ENCODE measurements at places on chromosomes 11 and 22.
A peak's percentile ranks its signal among the peaks of the same experiment; 100 is the strongest.

GRCh38 chr11:43567396-43567975 lies 113.1 kb upstream of the HSD17B12 start:
- no peak for DNase-seq

- DNase-seq, result no peak
Measured at GRCh38 chr22:17862646-17863181, 88.4 kb upstream of the BID start.

- DNase-seq, result no peak
Measured at GRCh38 chr22:31566484-31566883, 70.1 kb downstream of the SFI1 start.

DNA sequence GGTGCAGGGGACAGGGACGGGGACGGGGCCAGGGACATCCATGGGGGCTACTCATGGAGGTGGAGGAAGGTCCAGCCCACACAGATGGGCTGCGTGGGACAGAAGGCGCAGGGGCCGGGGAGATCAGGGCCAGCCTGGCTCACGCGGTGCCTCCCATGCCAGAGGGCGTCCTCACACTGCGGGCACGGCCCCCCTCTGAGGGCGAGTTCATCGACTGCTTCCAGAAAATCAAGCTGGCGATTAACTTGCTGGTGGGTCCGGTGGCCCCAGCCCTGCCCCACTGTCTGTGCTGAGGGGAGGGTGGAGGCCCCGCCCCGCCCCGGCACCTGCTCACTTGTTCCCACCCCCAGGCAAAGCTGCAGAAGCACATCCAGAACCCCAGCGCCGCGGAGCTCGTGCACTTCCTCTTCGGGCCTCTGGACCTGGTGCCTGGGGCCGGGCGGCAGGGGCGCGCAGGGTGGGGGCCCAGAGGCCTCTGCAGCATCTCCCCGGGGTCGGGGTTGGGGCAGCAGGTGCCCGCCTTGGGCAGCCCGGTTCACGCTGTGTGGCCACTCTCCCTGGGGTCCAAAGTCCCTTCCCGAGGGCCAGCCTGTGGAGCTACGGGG lies 15.8 kb downstream of the EPS8L2 start:
- DNase-seq, result no peak

DNA sequence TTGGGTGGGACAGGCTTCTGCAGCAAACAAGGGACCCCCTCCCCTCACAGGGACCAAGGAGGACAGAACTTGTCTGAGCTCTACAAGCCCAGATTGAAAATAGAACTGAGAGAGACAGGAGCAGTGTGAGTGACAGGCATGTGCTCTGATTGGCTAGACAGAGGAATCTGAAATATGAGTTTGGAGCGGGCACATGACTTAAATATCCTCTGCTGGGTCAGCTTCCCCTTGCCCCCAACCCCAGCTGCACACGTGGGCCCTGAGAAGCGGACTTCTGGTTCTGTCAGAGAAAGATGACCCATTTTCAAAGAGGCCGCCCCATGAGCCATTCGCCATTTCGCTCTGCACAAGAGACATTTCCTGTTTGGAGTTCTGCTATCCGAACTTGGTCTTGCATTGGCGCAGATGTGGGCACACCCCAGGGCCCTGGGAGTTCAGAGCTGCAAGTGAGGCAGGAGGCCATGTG lies 5.3 kb downstream of the TUBA8 start:
- no peak for DNase-seq

DNA sequence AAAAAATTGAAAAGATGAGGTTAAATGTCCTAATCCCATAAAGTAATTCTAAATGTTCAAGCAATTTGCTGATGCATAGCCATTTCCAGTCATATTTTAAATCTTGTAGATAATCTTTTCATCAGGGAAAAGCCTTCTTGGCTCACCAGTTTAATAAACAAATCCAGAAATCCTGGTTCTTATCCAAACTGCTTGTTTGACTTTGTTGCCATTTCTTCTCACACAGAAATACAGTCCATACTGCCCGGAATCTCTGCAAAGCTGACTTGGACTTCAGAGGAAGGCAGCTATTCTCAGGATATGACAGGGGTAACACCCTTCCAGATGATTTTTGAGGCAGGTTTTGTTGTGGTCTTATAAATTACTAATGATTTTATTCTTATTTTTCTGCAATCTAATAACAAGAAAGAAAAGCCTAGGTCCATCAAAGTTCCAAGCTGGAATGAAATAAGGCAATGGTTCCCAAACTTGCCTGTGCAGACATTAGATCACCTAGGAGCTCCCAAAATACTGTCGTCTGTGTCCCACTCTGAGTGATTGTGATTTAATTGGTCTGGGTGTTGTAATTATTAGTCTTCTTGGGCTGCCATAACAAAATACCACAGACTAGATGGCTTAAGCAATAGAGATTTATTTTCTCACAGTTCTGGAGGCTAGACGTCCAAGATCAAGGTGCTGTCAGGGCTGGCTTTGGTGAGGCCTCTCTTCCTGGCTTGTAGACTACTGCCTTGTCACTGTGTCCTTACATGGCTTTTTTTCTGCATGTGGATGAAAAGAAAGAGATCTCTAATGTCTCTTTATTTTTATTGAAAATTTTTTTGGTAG lies 55.1 kb upstream of the RCE1 start:
- DNase-seq, result no peak

DNA sequence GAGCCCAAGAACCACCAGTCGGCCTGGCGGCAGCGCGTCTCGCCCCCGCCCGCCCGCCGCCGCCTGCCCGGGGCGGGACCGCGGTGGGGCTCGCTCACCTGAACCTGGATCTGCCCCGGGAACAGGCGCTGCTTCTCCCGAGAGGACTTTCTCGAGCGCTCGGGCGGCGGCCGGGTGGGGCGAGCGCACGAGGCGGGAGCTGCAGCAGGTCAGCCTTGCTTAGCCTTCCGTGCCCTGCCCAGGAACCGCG lies 133 bp downstream of the MYH9 start:
- DNase-seq, result no peak

DNA sequence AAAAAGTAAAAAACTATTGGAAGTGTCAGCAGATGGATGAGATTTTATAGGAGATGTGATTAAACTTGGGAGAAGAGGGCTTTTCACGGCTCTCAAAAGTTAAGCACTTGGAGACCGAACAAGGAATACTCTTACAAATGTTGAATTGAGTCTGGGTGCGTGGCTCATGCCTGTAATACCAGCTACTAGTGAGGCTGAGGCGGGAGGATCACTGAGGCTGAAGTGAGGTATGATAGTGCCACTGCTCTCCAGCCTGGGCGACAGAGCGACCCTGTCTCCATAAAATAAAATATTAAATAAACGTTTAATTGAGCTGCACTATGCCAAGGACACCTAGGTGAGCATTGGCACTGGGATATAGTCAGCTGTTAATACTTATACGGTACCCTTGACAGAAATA lies 1.9 kb downstream of the CEP57 start:
- DNase-seq, result no peak

- DNase-seq, result no peak
Measured at GRCh38 chr22:24414984-24415945, 12.1 kb upstream of the ADORA2A start.

DNA sequence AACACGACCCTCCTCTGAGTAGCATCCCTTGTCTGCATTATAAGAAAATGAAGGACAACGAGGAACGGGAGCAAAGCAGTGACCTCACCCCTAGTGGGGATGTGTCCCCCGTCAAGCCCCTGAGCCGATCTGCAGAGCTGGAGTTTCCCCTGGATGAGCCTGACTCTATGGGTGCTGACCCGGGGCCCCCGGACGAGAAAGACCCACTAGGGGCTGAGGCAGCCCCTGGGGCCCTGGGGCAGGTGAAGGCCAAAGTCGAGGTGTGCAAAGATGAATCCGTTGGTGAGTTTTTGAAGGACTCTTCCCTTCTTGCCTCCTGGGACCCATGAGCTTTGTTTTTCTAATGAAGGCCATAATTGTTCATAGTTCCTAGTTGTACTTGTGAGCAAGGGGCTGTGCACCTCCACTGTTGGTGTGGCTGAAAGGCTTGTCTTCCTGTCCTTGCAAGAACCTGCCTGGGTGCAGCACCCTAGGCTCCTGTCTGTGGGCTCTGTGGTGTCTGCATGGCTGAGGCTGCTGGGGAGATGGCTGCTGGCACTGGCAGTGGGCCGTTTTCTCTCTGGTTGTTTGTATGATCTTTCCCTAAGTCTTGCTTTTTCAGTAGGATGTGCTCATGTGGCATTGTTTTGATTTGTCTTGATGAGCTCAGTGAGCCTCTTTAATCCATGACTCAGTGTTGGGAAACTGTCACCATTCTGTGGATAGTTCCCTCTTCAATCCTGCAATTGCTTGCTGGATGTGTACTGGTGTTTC lies 10.1 kb downstream of the DGCR8 start:
- DNase-seq, result no peak

DNA sequence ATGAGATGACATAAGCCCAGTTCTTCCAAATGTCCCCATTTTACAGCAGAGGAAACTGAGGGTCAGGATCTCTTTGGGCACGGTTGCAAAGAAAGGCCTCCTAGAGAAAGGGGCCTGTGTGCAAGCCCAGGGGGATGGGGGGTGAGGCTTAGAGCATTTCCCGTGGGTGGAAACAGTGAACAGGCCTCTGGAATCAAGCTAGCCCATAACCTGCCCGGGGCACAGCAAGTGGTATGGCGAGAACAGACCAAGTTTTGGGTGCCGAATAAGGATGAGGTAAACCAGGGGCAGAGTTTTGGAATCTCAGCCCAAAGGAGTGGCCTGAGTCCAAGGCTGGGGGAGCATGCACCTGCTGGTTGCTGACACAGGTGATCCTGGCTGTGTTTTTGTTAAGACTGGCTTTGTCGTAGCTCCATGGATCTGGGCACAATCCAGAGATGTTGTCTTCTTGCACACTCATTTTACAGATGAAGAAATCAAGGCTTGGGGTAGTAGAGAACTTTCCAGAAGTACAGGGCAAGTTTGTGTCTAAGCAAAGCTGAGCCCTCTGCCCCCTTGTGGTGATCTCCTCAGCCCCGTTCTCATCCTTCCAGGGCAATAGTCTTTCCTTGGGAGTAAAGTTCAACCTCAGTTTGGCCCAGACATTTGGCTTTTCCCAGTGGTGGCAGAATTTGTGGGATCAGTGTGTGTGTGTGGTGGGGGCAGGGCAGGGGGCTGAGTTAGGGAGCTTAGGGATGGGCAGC lies 53.5 kb upstream of the MYEOV start:
- DNase-seq, result no peak

DNA sequence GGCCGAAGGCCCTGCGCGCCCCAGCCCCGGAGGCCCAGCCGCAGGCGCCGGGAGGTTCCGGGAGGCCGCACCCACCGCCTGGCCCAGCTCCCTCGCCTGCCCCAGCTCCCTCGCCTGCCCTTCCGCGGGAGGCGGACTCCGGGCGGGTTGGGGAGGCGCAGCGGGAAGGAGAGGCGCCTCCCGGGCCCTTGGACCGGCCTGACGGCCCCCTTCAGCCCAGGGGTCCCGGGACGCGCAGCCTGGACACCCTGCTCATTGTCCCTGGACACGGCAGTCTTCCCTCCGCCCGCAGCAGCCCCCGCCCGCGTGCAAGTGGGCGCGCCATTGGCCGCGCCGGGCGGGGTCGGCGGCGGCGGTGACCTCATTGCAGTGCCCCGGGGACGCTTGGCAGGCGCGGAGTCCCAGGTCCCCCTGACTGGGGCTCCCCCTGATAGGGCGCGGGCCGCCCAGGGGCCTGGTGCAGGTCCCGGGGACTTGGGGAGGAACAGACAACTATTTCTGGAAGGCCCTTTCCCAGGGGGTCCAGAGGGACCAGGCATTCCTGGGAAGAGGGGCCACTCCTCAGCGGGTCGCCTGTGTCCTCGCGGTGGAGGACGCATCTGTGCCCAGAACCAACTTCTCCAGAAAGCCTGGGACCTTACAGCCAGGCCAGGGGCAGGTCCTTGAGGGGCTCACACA lies 501 bp downstream of the CD151 start:
- no peak for DNase-seq

GRCh38 chr11:121703201-121703600 lies 250.4 kb upstream of the SORL1-AS1 start:
- no peak for DNase-seq

DNA sequence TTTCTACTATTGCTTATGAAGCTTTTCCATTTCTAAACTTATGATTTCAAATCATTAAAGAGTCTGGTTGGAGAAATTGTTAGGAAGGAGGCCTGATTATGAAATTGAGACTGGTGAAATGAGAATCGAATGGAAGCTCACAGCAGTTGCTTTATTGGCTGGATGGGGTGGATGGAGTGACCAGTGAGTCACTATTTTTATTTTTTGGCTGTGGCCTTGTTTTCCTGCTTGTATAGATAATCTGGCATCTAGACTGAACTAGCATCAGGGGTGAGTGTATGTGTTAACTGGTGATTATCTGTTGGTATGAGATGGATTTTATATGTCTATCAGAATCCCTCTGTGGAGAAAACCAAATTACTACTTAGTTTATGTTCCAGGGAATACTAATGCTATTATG lies 36.2 kb downstream of the UVRAG start:
- DNase-seq, result no peak

- DNase-seq, result peak; percentile 75
Measured at GRCh38 chr22:37316875-37317371, 34.6 kb downstream of the CYTH4 start.

DNA sequence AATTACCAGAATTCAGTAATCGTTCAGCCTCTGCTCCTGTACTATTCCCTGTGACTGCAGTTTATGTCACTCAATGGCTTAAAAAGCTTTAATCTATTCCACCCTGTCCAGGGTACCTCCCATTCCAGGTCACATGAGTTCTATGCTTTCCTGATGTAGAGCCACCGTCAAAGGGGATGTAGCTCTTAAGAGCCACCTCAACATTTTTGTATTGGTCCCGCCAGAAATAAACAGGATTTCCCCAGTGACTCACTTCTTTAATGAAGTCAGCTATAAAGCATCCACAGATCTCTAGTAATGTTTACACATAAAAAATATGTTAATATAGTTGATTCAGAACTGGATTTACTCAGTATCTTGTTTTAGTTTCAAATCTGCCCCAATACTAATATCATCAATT lies 1.3 kb upstream of the OR8D1 start:
- DNase-seq, result no peak

GRCh38 chr11:3135481-3136440 lies 29.3 kb downstream of the OSBPL5 start:
- DNase-seq, result no peak

GRCh38 chr11:82863209-82863608 lies 37.0 kb downstream of the PRCP start:
- no peak for DNase-seq

DNA sequence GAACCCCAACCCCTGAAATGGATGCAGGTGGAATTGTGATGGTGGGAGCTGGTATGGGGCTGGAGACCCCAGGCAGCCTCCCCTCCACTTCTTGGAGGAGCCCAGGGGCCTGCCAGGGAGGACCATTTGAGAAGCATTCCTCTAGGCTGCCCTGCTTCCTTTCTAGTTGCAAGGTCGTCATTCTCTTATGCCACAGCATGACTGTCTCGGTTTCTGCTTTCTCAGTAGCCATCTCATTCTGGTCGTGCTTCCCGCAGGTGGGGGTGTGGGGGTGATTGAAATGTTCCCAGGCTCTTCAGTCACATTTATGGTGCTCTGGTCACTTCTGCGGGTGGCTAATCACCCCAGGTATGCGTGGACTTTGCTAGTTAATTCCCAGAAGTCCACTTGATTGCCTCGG lies 223.7 kb upstream of the TBCEL start:
- DNase-seq, result no peak

Measured in head of caudate nucleus (tissue), 42 donors.